Stimulated activated CD8-positive, alpha-beta memory T cell treated with anti-CD3 and anti-CD28 coated beads, Interleukin-4, amount 100 ng/mL, for 4 hours (primary cell): ENCODE measurements at places on chromosomes 5 and 9.

DNA sequence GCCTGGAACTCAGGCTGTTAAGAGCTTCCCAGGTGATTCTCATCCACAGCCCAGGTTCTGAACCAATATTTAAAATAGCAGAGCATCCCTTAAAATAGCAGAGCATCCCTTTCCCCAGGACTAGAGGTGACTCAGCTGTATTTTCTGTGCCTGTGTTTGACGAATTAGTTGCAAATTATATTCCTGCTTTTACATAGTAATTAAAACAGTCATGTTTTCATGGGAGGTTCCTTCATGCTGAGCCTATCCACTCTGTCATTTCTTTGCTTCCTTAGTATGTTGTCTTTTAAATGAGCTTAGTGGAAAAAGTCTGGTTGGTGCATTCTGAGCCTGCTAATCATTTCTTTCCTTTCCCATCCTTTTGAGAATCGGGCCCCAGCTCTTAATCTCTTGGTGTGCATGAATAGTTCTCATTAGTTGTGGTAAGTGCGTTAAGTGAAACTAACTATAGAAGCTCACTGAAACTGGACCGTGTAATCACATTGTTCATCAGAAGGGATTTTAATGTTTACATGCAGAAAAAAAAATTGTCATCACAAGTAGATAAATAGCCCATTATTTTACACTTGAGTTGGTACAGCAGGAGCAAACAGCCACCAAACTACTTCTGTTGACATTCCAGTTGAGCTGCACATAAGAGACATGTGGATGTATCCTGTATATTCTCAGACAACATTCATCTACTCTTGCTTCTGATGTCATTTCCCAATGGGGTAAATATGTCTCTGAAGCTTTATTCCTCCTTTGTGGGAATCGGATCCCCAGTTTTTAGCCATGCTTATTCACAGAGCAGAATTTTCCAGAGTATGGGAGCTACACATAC lies 596.9 kb upstream of the WWC1 start:
- DNase-seq, result no peak

DNA sequence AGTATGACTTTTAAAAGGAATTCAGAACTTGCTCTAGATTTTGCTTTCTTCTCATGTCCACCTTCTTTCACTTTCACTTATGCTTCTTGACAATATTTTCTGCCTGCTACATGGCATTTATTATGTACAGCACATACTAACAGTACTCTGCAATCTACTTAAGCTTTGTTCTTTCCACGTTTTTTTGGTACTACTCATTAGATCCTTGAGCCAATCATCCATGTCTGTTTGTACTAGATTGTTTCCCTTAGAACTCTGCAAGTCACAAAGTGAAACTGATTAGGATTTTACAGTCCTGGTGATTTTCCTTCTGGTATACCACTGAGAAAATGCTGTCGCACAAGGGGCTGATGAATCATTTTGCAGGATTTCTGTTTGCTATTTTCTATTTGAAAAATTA lies 78.3 kb downstream of the PARP8 start:
- DNase-seq, result no peak

DNA sequence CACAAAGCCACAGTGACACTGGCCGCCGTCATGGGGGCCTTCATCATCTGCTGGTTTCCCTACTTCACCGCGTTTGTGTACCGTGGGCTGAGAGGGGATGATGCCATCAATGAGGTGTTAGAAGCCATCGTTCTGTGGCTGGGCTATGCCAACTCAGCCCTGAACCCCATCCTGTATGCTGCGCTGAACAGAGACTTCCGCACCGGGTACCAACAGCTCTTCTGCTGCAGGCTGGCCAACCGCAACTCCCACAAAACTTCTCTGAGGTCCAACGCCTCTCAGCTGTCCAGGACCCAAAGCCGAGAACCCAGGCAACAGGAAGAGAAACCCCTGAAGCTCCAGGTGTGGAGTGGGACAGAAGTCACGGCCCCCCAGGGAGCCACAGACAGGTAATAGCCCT lies 26.1 kb downstream of the HRH2 start:
- DNase-seq, result no peak

- no peak for DNase-seq
Observed at GRCh38 chr5:150523472-150524350, 15.8 kb downstream of the NDST1 start.

GRCh38 chr5:73039082-73039481 lies 81.3 kb upstream of the TMEM171 start:
- no peak for DNase-seq

- DNase-seq, result no peak
Observed at GRCh38 chr9:99401680-99402504, 179.8 kb downstream of the SEC61B start.

DNA sequence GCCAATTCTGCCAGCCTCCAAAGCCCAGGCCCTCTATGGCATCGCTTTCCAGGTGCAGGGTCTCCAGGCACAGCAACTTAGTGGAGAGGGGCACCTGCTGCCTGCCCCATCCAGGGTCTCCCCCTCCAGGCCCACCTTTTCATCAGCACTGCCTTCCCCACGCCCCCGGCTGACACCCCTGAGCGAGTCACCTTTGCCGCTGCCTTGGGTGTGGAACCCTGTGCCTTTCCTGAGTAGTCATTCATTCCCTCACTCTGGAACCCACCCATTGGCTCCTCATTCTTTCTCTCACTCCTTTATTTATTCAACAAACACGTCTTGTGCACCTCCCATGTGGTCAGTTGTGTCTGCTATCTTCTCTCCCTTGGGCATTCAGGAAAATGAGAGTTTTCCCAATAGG lies 14.5 kb upstream of the RPL26L1 start:
- DNase-seq, result no peak

DNA sequence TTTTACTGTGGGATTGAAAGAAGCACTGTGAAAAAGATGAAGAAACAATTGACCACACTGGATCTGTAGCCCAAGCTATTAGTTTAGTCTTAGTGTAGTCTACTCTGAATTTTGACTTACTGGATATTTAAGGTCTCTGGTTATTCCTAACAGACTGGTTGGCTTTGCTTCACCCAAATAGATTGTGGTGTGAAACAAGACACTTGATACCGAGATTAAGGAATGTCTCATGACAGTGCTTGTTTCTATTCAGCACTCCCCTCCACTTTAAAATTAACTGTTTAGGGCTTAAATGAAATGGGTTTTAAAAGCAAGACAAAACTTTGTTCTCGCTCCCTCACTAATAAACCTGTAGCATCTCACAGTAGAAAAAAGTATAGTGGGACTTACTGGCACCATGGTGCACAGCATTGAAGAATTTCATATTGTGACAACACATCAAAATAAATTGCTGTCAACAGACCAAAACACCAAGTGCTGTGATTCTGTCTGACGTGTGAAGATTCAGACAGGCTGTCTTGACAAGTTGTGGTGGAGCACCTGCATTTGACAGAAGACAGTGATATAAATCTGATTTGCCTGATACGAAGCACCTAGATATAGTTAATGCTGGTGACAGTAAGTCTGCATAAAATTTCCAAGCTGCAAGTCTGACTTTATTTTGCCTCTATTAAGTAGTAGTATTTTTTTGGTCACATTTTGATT lies 73.1 kb downstream of the PBX3 start:
- no peak for DNase-seq

- DNase-seq, result no peak
Observed at GRCh38 chr9:70400107-70400892, 14.2 kb downstream of the KLF9 start.

- no peak for DNase-seq
Observed at GRCh38 chr5:22986281-22986680, 133.1 kb upstream of the CDH12 start.

- no peak for DNase-seq
Observed at GRCh38 chr9:104970271-104970987, 42.5 kb upstream of the ABCA1 start.

- DNase-seq, result no peak
Observed at GRCh38 chr5:84085387-84086041, 299.2 kb downstream of the EDIL3 start.

- no peak for DNase-seq
Observed at GRCh38 chr5:156722358-156722757, 127.7 kb upstream of the PPP1R2B start.

- no peak for DNase-seq
Observed at GRCh38 chr5:76125888-76126287, 42.7 kb downstream of the SV2C start.
